HS-27A (cell line): ENCODE measurements at places on chromosomes 3 and 15.

DNA sequence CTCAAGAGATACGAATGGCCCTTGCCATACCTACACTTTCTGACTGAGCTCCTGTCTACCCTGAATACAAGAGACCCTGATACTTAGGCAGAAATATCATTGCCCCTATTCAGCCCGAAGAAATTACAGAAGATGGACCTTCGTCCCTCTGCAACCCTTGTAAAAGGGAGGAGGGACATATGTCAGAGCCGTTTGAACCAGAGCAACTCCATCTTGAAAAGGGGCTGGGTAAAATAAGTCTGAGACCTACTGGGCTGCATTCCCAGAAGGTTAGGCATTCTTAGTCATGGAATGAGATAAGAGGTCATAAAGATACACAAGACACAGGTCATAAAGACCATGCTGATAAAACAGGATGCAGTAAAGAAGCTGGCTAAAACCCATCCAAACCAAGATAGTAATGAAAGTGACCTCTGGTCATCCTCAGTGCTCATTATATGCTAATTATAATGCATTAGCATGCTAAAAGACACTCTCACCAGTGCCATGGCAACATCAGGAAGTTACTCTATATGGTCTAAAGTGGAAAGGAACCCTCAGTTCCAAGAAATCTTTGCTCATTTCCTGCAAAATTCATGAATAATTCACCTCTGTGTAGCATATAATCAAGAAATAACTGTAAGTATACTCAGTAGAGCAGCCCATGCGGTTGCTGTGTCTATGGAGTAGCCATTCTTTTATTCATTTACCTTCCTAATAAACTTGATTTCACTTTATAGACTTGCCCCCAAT, 49.7 kb upstream of the GPD1L start:
- no peak for DNase-seq

- no peak for DNase-seq
These were observed 28.0 kb upstream of the MAGEF1 start for GRCh38 chr3:184739594-184740505.

GRCh38 chr15:49168016-49168415, 2.0 kb upstream of the GALK2 start:
- DNase-seq: no peak

DNA sequence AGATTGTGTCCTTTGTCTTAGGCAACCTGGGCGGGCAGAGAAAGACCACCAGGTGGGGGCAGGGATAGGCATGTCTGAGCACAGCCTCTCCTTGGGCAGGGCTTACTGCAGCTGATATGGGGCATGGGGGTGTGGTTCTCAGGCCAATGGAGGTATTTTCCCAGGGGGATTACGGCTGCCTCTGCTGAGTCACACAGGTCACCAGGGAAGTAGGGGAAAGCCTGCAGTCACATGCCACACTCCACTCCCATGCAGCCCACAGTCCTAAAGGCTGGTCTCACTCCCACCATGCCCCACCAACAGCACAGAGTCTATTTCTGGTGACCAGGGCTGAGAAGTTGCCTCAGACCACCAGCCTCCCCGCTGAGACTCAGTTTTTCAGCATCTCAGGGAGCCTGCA, 466.4 kb downstream of the DIPK2A start:
- DNase-seq: no peak

- no peak for DNase-seq
These were observed 15.8 kb upstream of the FANCD2 start for GRCh38 chr3:10010421-10010877.

- DNase-seq: no peak
These were observed 30.6 kb downstream of the MB21D2 start for GRCh38 chr3:192887047-192887446.

GRCh38 chr3:150239766-150240165, 168.3 kb upstream of the TSC22D2 start:
- DNase-seq: no peak

- no peak for DNase-seq
These were observed 24.5 kb upstream of the SSR3 start for GRCh38 chr3:156579427-156579851.

DNA sequence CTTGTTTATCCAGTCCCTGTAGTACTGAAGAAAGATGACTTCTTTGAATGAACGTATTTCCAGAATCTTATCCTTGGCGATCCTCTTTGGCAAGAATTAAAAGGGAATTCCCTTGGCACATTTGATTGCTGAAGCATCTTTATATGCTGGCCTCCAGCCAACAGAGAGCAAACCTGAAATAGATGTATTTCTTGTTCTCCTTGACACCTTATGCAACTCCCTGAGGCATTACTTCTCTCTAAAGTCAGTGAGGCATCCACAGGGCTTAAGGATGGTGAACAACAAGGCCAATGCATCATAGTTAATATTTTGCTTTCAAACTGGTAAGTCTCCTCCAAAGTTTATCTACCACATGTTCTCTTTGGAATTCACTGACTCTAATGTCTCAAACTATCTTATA, 450.9 kb upstream of the THRB start:
- DNase-seq: no peak
